HTR-8/SVneo (cell line): ENCODE measurements at places on chromosomes 16 and 17.

- no peak for DNase-seq
Observed at GRCh38 chr16:81485824-81486539, 41.4 kb downstream of the CMIP start.

- no peak for DNase-seq
Observed at GRCh38 chr16:17526956-17527937, 56.5 kb upstream of the XYLT1 start.

DNA sequence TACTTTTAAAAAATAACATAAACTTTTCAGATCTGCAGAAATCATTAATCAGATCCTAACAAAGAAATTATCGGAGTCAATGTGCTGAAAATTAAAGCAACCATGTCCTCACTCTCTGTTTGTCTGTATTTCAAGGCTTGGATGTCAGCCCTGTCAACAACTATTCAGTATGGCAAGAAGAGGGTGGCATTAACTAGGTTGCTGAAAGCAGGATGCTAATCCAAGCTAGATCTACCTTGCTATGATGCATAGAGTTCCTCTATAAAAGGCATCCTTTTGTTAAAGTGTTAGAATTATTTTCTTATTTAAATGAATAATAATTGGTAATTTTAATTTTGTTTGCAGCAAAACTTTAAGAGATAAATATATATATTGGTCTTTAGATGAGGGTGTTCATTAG is 800.8 kb downstream of the CDH11 start:
- no peak for DNase-seq

DNA sequence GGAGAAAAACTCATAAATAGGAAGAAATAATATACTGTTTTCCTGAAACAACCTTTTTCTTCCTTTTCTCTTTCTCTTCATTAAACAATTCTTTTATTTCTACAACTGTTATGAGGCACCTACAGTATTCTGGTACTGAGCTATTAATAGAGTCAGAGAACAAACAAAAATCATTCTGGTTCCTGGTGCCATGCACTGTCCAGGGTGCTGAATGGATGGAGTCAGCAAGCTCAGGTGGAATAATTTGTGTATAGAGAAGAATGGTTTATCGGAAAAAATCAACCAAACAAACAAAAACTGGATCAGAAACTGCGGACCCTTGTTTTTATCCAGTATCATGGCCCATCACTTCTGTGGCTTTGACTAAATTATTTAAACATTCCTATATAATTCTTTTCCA is 430.3 kb upstream of the GOT2 start:
- DNase-seq, result no peak
